ENCODE measurements at places on chromosomes 7 and 10. TPM values are rescaled to one million over a fixed set of nuclear protein-coding genes. Genes with fewer than 3 reads are reported as not detected.
A peak's percentile ranks its signal among the peaks of the same experiment; 100 is the strongest.

LIPK gene
- total RNA-seq: not detected

DNA sequence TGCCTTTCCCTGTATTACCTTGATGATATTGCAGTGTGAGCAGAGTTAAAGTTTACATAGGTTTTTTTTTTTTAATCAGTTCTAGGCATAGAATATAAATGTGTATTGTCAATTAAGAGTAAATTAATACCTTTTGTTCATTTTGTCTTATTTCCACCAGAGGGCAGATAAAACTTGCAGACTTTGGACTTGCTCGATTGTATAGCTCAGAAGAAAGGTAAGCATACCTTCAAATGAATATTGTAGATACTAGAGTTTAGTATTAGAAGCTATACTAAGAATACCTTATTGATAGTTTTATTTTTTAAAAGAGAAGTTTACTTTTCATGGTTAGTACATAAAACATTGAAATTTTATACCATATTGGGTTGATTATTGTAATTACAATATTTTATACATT lies 86.8 kb downstream of the MPLKIP start:
- DNase-seq: no peak

DNA sequence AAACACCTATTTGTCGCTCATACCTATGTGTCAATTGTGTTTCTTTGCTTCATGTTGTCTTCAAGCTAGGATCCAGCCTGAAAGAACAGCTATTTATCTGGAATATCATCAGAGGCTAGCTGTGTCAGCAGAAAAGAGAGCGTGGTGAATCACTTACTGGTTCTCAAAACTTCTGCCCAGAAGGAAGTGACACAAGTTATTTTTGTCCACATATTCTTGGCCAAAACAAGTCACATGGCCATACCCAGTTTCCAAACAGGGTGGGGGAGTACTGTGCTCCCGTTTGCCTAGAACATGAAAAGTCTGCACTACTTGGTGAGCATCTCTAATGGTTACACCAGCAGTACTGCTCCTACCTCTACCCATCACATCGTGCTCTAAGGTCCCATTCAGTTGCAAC lies 160.9 kb upstream of the CSTF2T start:
- no peak for DNase-seq

GRCh38 chr7:65902306-65902705 lies 29.4 kb downstream of the VKORC1L1 start:
- DNase-seq: no peak

GRCh38 chr10:21445163-21445562 lies 80.3 kb downstream of the SKIDA1 start:
- DNase-seq: no peak

- no peak for DNase-seq
These were observed 199.3 kb downstream of the SNX10 start for GRCh38 chr7:26490640-26491624.

PSD gene
- 1.7 TPM for total RNA-seq

COL26A1 gene
- total RNA-seq: not detected

KCNH2 gene
- 61.9 TPM for total RNA-seq

GRCh38 chr10:60870803-60871202 lies 73.2 kb downstream of the RHOBTB1 start:
- DNase-seq: no peak

DNA sequence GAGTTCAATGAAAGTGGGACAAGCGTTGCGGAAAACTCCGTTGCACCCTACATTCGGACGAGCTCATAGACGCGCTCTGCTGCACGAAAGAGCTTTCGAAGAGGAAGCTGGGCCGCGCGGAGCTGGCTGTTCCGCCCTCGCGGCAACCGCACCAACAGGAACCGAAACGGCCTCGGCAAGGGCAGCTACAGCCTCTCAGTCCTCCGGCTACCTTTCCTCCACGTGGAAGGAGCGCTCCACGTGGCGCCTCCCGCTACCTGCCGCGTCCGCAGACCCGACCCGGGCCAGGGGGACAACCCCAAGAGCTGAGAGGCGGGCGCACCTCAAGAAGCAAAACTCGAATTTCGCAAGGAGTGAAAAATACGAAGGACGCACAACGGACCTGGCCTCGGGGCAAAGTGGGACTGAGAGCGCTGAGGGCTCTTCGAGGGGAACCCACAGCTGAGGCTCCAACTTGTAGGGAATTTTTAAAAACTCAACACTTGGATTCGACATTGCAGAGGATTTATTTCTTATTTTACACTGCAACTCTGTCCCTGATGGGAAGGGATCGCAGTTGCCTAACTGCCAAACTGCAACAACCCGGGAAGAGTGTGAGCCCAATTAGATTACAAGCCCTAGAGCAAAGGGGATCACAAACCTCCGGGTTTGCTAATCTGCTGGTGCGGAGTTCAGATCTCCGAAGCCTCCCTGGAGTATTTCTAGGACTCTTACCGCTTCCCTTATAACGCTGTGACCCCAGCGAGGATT lies 1.4 kb downstream of the HPSE2 start:
- peak; percentile 81 for DNase-seq

DNA sequence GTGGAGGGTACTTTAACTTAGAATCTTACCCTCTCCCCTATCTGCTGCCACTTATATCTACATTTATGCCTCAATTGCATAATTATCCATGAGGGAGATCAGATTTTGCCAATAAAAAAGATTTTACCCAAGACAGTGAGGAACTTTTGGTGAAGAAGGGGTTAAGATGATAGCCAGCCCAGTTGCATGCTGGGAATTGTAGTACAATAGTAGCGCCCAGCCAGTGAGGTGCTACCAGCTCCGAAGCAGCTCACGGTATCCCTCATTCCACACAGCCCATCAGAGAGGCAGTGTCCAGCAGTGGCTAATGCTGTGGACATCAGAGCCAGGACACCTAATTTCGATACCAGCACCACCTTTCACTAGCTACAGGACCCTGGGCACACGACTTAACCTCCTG lies 5.9 kb upstream of the LGI1 start:
- no peak for DNase-seq

- DNase-seq: no peak
These were observed 100.3 kb upstream of the C10orf90 start for GRCh38 chr10:126770809-126771208.

DNA sequence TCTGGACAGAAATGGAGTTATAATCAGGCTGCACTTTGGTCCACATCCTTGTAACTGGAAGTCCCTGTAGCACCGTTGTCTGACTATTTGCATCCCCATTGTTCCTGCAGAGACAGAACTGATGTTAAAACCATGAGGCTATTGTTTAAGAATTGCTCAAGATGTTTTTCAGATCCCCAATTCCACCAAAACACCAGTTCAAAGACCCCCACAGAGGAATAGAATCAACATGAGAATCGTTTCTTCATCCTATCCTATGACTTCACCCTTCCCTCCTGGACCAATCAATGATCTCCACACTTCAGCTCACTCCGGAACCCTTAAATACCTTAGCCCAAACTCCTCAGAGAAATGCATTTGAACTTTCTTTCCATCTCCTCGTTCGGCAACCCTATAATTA lies 57.1 kb upstream of the GRID1 start:
- DNase-seq: no peak

IQUB gene
- 0.78 TPM for total RNA-seq

OPN1SW gene
- not detected for total RNA-seq

- DNase-seq: no peak
These were observed 3.9 kb downstream of the SGMS1 start for GRCh38 chr10:50619882-50620281.

GRCh38 chr7:52410032-52410431 lies 625.4 kb upstream of the POM121L12 start:
- no peak for DNase-seq

DNA sequence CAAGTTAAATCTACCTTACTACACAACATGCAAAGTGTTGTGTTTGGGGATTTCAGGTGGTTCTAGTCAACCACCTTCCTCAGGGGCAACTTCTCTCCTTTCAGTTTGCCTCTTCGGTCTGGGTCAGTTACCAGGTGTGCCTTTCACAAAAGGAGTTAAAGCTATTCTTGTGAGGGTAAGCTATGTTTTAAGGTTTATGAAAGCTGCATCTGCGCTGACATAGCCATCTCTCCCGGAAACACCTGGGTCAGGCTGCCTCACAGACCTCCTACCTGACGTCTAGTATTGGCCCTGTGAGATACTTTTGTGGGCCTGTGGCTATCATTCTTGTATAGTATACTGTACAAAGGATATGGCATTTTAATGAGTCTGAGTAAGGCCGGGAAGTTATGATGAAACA lies 67.7 kb upstream of the ITGA8 start:
- DNase-seq: no peak
